Stimulated activated CD8-positive, alpha-beta memory T cell treated with anti-CD3 and anti-CD28 coated beads, Interleukin-7, amount 100 ng/mL, for 48 hours (primary cell): ENCODE measurements at places on chromosomes 3 and 15.
A peak's percentile ranks its signal among the peaks of the same experiment; 100 is the strongest.

- DNase-seq: no peak
These were observed 40.7 kb upstream of the VILL start for GRCh38 chr3:37949866-37950265.

DNA sequence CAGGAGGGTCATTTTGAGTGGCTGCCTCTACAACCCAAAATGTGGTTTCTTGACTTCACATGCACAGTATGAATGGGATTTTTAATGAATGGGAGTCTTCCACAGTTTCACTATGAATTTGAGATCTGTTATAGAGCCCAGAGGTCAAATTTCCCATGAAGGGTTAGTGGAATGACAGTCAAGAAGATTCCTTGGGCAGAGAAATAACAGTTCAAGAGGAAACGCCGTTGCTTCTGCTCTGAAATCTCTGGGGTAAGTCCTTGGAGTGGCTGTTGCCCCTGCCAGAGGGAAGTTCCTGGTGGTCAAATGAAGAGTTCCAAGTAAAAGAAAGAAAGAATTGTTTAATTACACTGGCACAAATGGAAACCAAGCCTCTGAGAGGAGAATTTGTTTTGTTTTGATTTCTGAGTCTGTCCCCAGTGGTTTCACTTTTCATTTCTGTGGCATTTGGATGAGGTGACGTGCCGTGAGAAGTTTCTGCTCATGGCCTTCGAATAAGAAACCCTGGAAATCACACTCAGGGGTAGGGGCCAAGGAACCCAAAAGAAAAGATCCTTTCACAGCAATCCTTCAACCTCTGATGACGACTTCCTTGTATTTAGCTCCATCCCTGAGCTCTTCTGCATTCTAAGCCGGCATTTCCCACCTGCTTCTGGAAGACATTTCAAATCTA is 77.5 kb upstream of the IL12A start:
- DNase-seq: no peak

GRCh38 chr3:150146991-150147761 is 176.5 kb upstream of the PFN2 start:
- peak; percentile 18 for DNase-seq

GRCh38 chr3:11386465-11387113 is 114.4 kb downstream of the ATG7 start:
- no peak for DNase-seq

GRCh38 chr3:32815841-32816438 is 1.9 kb upstream of the TRIM71 start:
- no peak for DNase-seq

DNA sequence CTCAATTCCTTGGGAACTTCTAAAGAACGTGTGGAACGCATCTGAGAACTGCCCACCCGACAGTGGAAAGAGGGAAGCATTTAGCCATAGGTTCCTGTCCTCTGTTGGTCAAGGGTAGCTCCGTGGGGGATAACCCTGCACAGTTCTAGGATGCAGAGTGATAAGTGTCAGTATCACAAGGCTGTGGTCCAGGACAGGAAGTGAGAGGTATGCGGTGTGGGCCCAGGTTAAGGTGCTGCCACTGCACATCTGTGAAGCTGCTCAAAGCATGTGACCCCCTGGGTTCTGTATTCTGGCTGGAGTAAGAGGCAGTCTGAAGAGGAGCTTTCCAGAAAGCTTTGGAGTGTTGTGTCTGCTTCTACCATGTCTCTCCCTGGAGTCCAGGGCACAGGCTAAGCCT is 51.7 kb upstream of the HES1 start:
- DNase-seq: no peak

DNA sequence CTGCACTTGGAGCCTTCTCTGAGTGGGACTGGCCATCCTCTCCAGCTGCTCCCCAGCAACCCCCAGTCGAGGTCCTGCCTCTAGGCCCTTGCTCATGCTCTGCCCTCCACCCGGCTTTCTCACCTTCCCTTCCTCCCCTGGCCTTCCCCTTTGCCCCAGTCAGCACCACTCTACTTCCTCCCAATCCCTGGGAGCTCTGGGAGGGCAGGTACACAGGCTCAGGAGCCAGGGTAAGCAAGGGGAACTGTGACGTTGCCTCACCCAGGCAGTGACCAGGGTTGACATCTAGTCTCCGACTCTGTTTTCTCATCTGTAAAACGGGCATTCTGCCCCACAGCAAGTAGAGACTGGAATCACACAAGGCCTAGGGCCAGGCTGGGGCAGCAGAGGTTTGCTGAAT is 66.6 kb upstream of the TMEM115 start:
- no peak for DNase-seq

- DNase-seq: no peak
These were observed 29.9 kb upstream of the PFN2 start for GRCh38 chr3:150000641-150001040.

GRCh38 chr3:161674402-161674801 is 177.8 kb downstream of the OTOL1 start:
- no peak for DNase-seq

- DNase-seq: no peak
These were observed 13.1 kb downstream of the MRPL47 start for GRCh38 chr3:179591313-179591712.

- DNase-seq: no peak
These were observed 47.3 kb downstream of the SYNPR start for GRCh38 chr3:63325386-63325785.

GRCh38 chr3:187774185-187774789 is 29.0 kb upstream of the BCL6 start:
- DNase-seq: no peak
